ENCODE measurements at places on chromosomes 6 and 20. TPM values are rescaled to one million over a fixed set of nuclear protein-coding genes. Genes with fewer than 3 reads are reported as not detected.
A peak's percentile ranks its signal among the peaks of the same experiment; 100 is the strongest.

DNA sequence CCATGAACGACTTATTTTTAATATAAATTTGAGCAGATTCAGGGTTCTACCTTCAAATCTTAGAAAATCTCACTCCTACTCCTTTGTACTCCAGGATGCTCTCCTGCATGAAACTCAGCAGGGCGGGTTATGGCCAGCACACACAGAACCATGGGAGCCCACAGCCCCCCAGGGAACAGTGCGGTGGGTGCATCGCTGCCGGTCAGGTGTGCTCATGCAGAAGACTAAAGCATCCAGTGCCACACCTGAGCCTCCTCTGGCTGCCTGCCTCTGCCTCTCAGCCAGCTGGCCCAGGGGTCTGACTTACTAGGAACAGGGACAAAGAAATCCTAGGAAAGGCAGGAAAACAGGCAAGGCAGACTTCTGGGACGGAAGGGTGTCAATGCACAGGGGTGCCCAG lies 31.8 kb downstream of the EZR start:
- no peak for DNase-seq

- no peak for DNase-seq
These were observed 431.9 kb downstream of the PKHD1 start for GRCh38 chr6:51655517-51655916.

DNA sequence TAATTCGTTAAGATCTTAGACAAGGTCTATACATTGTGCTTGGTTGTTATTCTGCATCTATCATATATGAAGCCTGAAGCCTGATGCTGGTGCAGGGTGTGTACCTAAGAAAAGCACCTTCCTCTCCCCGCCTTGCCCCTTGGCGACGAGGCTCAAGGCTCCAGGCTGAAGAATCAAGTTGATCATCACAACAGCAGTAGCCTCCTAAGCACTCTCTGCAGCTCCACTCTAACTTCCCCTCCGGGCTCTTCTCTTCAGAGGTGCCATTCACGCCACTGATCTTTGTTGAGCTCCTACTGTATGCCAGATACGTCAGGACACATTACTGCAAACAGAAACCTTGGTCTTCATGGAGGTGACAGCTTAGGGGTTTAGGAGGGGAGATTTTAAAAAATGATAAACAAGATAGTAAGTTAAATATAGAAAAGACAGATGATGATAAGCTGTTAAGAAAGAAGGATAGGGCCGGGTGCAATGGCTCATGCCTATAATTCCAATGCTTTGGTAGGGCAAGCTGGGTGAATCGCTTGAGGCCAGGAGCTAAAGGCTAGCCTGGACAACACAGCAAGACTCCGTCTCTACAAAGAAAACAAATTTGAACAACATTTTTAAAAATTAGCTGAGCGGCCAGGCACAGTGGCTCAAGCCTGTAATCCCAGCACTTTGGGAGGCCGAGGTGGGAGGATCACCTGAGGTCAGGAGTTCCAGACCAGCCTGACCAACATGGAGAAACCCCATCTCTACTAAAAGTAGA lies 38.4 kb upstream of the ZNF217 start:
- no peak for DNase-seq

DNA sequence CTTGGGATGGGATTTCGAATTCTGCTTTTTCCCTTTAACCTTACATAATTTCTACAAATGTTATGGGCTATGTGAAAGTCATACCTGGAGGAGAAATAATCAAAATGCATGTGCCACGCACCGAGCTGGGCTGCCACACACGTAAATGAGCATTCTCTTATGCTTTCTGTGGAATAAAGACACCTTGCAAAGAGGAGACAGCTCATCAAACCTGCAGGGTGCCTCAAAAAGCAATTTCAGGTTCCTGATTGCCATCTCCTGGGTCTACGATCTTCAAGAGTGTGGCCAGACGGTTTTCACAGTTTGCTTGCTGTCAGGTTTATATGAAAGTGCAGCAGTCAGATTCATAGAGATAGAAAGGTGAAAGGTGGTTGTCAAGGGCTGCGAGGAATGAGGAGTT lies 36.6 kb downstream of the DUSP22 start:
- no peak for DNase-seq

The MTFR2 gene
- 16.9 TPM for total RNA-seq

- DNase-seq = no peak
These were observed 105.8 kb downstream of the CD109 start for GRCh38 chr6:73801652-73802268.

The MRAP2 gene
- total RNA-seq = not detected

GRCh38 chr20:61314326-61315010 lies 62.4 kb downstream of the CDH4 start:
- DNase-seq = no peak

DNA sequence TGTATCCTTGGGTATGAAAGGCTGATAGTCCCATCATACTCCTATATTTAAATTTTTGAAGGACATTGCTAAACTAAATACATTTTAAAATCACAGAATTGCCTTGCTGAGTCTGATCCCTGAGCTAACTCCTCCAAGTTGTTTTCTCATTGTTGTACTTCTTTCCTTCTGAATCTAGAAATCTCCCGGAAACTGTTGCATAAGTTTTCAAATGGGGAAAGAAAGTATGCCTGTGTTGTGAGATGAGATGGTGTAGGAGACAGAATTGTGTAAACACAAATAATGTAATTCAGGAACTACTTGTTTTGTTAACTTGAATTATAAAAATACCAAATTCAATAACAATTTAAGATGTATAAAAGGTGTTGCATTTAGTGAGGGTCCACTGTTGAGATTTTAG lies 7.3 kb downstream of the PNRC1 start:
- no peak for DNase-seq

DNA sequence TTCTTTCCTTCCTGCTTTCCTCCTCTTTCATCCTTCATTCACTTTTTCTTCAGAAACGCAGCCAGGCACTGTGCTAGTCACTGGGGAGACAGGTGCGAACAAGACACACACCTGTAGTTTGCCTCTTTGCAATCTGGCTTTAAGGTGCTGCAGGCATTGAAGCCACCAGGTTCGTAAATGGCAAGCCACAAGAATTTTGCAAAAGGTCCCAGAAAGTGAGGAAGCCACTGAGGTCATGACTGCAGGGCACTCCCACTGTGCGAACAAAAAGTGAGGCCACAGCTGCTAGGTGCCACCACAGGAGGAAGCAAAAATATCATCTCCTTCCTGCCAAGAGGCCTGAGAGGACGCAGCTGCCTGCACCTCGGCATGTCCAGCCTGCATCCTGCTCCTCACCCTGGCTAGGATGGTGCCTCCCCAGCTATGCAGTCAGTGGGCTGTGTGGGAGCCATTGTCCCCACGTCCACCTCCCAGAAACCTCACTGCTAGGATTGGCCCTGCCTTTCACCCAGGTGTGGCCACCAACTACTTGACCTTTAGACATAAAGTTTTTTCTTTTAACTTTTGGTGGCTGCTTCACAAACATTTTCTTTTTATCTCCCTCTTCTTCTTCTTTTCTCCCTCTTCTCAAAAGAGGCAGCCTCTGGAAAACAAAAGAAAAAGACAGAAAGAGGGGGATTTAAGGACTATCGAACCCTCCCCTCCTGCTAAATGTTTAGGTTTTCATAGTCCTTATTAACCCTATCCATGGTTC lies 230.8 kb downstream of the BCAS1 start:
- DNase-seq = peak; percentile 70

DNA sequence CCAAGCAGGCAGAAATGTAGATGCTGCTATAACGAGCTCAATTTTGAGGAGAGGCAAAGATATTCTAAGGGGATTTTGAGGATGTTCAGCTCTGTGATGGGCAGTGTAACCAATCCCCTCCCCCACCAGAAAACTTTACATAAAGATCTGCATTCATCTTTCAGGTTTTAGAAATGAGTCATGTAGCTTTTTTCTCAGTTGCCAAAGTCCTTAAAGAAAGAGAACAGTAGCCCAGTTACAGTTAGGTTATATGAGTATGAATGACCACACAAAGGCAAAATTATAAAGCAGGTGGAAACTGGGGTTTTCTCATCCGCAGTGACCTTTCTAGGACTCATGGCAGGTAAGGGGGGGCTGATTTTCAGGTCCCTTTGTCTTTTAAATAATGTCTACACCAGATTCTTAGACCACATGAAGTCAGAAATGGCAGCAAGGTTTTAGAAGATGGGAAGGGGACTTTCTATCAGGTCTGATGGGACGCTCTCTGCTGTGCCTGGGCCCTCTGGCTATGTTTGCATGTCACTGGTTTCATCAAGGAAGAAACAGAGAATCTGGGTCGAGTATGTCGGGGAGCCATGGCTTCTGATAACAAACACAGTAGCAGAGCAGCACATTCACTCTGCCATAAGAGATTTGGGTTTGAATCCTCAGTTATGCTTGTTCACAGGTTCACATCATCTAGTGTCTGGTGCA lies 94.7 kb downstream of the CLIC5 start:
- DNase-seq = no peak

DNA sequence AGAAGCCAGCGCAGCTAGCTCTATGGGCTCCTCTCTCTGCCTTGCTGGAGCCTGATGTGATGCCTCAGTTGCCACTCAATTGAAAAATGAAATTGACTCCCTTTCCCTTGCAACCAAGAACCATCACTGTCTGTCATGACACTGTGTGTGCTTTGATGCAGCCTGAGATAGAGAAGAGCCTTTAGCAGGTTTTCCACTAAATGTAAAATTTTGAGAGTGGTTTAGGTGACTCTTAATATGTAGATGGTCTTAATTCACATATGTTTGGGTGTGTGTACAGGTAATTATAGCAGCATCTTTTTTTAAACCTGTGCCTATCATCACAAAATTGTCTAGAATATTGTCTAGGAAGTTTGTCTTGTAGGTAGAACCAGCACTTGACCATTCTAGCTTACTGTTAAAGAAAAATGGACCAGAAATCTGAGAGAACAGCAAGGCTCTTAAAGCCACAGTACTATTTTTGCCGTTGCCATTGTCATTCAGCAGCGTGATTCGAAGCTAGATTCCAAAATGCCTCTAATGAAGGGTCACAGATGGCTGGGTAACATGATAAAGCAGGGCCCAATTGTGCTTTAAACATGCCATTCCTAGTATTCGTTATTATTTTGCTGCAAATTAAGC lies 1.3 kb downstream of the ARFGEF3 start:
- no peak for DNase-seq

- DNase-seq = no peak
These were observed 137.3 kb downstream of the TMEM200A start for GRCh38 chr6:130503146-130503545.

DNA sequence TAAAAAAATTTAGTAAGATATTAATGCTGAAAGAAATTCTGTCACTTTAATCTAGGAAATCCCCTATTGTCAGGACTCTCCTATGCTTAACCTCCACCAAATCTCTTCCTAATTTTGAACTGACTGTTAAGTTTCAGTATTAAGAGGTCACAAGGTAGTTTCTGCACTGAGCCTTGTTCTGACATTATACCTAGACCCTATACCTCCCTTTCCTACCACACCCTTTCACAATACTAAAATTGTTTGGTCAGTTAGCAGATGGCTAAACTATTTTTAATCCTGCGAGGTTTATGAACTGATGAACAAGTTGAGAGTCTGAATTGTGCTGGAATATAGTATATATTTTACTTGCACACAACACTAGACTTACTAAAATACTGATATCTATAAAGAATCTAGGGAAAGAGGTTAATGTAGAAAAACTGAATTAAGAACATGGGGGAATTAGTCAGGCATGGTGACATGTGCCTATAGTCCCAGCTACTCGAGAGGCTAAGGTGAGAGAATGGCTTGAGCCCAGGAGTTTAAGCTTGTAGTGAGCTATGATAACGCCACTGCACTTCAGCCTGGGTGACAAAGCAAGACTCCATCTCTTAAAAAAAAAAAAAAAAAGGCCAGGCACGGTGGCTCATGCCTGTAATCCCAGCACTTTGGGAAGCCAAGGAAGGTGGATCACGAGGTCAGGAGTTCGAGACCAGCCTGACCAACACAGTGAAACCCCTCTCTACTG lies 51.5 kb downstream of the HBS1L start:
- DNase-seq = no peak

DNA sequence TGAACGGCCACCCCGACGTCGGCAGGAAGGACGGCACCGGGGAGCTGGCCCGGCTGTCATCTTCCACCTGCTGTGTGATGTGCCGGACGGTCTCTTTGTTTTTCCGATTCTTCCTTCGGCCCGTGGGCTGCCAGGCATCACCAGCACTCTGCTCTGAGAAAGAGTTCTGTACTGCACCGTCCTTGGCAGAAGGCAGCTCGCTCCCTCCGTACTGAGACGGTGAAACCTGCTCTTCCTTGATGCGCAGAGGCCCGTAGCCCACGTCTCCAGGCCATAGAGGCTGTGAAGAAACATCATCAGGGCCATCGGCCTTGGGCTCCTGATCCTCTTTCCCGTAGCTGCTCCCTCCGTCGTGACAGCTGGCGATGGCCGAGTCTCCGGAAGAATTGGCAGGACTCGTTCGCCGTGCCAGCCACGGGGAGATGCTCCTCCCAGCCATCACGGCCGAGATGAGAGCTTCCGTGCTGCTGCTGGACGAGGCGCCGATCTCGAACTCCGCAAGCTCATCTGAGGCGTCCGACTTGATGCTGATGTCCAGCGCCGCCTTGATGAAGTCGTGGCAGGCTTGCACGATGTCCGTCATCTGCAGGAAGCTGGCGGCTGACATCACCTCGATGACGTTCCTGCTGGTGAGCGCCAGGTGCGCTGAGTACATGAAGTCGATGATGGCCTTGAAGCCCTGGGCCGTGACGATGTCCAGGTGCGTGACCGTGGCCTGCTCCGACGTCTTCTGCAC lies 41.1 kb downstream of the ZBTB46 start:
- no peak for DNase-seq

DNA sequence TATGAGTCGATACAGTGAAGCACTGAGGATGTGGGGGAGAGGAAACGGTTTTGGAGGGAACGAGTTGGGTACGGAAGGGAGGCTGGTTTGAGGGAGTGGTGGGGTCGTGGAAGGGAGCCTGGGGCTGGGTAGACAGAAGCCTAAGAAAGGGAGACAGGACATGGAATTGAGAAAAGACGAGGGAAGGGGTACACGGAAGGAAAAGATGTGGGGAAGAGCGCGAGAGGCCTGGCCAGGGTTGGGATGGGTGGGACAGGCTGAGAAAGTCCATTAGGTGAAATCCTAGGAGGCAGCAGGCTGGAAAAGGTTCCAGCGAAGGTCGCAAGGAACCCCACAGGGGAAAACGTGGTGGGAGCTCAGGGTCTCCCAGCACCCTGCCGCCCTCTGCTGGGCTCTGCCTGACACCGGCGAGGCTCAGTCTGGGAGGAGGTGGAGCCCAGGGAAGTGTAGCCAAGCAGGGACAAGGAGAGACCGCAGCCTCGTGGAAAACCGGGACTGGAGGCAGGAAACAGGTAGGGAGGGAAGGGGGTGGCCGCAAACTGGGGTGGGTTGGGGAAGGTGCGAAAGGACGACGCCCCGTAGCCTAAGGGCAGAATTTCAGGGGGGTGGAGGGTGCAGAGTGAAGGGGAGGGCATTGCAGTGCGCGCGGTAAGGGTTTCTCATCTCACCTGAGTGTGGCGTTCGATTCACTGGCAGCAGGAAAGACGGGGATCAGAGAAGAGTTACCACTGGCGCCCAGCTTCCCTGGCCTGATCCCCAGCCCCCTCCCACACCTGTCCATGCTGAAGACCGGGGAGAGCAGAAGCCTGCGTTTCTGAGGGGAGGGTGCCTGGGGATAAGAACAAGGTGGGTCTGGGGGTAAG lies 4.3 kb downstream of the GABBR1 start:
- DNase-seq = peak; percentile 64

GRCh38 chr6:169269180-169270076 lies 15.8 kb upstream of the THBS2 start:
- DNase-seq = no peak

- no peak for DNase-seq
These were observed 121.6 kb downstream of the CD164 start for GRCh38 chr6:109260701-109261100.
